Brain (organoid and tissue), 16 donors: ENCODE measurements at places on chromosomes 5 and 9.

- no peak for DNase-seq
These were observed 94.1 kb downstream of the JMY start for GRCh38 chr5:79330071-79330470.

DNA sequence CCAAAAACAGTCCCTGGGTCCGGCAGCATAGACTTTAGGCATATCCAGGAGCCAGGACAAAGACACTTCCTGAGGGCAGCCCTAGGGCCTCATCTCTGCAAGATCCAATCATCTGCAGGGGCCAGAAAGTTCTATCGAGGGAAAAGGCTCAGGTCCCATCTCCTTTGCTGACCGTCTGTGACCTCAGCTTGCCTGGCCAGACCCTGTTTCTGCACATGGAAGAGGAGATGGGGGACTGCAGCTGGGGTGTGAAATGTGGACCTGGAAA is 51.0 kb upstream of the FCN1 start:
- no peak for DNase-seq

- no peak for DNase-seq
These were observed 18.0 kb downstream of the CCT5 start for GRCh38 chr5:10268100-10268499.

GRCh38 chr5:28707706-28708105 is 1669.3 kb upstream of the CDH9 start:
- no peak for DNase-seq

DNA sequence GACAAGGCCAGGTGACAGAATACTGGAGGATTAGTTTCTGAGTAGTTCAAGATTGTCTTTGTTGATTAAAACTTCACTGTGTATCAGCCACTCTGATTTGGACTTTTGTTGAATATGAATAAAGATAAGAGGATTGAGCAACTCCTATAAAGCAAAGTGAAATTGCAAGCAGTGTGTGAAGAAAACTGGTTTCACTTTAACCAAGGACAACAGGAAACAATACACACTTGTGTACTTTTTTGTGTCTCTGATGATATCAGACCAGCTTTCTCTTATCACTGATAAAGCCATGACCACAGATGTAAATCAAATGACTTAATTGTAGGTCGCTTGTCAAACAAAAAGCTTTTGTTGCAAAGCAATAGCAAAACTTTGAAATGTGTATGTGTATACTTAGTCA is 268.6 kb downstream of the FER start:
- no peak for DNase-seq

GRCh38 chr5:139635606-139636206 is 12.4 kb upstream of the CXXC5 start:
- DNase-seq, result peak; percentile 53

- no peak for DNase-seq
These were observed 275.0 kb downstream of the NR2F1-AS1 start for GRCh38 chr5:93305984-93306383.

DNA sequence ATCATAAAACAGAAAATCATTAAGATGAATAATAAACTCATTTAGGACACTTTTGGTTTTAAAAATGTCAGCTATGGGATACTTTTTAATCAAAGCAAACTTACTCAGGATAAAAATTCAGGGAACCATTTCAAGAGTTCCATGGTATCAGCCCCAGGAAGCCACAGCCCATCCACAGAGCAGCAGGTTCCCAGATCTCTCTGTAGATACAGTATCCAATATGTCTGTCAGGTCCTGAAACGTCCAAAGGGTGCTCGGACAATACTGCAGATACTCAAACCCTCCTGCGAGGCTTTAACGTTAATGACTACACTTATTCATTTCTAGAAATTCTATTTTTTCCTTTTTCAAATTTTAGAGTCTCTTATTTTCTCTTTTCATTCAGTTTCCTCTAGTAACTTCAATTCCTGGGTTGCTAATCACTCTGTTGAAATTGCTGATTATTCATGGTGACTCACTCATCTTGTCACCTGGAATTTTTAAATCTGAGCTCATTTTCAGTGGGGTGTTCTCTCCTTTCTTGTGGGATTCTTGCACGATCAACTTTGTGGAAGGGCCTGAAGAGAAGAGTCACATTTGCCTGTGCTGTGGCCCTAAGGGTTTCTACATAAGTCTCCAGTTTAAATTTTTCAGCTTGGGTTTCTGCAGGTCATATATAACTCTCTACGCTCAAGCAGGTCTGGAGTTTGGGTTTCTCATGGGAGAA is 435.8 kb downstream of the CTNND2 start:
- no peak for DNase-seq

- peak; percentile 71 for DNase-seq
These were observed 11.4 kb downstream of the MTAP start for GRCh38 chr9:21813575-21814473.

DNA sequence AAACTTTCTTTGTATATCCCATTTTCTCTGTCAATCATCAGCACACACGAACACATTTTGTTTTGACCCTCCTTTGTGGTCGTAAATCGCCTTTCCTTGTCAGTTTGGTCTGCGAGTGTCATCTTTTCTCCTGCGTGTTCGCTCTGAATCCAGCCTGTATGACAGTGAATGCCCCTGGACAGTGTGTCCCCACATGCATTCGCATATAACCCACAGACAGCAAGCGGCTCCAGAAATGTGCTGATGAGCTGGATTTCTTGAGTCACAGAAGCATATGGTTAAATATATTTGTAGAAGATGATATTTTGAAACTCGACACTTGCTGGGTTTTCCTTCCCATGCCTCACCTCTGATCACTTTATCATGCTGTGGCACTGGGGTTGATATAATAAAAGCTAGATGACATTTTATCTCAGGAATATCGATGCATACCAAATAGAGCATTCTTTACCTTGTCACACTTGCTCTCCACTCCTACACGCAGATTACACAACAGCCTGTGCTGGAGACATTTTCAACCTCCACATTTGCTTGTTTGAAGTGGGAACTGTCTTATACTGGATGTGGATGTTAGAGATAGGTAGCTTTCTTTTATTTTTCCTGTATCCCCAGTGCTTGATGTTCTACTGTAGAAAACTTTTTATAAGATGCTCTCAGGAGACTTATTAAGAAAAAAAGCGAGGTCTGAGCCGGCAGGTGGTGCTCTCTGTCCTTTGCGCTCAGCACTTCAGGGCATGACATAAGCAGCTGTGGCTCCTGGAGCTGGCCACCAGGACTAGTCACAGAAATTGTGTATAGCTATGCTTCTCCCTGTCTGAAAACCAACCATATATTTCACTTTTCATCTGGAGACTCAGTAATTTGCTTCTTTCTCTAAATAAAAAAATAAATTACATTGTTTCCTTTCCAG is 215.1 kb downstream of the SH3GL2 start:
- DNase-seq, result peak; percentile 22

- no peak for DNase-seq
These were observed 40.8 kb upstream of the LARP1 start for GRCh38 chr5:154714266-154714986.

DNA sequence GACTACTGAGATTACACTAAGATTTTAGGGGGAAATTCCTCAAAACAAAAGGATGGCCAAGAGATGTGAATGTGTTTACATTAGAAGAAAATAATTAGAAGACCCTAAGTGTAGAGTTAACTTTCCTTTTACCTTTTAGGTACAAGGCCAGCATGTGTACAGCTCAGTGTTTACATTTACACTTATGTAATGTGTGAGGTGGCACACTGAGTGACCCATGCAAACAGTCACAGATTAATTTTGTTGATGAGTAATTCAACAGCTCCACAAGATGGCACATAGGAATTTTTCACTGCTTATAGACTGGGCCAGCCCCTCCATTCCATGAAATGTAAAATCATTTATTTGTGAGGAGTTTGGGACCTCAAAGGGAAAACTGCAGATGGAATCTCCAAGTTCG is 90.1 kb upstream of the SLC12A2 start:
- DNase-seq, result no peak

GRCh38 chr5:84086511-84086910 is 298.2 kb downstream of the EDIL3 start:
- no peak for DNase-seq

DNA sequence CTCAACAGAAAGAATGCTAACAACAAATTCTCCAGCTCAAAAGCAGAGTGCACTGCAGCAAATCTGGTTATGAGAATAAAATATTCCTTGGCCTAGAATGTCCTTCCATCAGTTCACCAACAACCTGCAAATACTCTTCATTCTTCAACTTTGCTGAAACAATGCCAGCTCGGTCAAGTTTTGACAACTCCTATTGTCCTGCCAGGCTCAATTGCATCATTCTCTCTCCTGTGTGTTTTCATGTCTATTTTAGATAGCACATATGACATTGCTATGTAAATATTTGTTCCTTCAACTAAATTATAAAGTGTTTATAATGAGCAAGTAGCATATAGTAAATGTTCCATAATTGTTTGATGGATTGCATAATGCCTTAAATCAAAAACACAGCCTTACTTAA is 463.8 kb downstream of the TLE1 start:
- DNase-seq, result no peak

GRCh38 chr5:6419340-6419852 is 29.3 kb upstream of the UBE2QL1 start:
- DNase-seq, result no peak

DNA sequence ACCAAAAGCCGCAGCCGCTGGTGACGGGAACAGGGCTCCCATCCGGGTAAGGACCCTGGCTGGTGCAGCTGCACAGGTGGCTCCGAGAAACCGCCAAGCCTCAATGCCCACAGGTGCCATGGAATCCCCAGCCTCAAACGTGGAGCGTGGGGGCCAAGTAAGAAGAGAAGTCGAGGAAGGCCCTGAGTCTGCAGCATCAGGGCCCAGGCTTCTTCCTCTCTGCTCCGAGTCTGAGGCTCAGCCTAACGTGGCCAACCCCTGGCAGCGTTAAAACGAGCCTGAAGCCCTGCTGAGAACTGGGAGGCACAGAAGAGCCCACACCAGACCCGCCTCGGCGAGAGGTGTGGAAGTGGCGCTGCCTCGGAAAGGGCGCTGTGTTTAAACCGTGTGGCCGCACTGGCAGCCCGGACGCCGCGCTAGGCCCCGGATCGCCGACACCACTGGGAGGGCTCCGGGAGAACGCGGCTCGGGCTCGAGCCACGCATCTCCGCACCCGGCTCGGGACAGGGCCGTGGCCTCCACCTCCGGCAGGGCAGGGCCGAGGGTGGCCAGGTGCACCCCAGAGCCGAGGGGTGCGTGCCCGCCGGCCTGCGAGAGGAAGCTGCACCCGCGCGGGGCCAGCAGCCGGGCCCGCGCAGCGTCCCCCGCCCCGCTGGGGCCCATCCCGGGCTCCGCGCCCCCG is 730 bp downstream of the ZMYND19 start:
- DNase-seq, result no peak

DNA sequence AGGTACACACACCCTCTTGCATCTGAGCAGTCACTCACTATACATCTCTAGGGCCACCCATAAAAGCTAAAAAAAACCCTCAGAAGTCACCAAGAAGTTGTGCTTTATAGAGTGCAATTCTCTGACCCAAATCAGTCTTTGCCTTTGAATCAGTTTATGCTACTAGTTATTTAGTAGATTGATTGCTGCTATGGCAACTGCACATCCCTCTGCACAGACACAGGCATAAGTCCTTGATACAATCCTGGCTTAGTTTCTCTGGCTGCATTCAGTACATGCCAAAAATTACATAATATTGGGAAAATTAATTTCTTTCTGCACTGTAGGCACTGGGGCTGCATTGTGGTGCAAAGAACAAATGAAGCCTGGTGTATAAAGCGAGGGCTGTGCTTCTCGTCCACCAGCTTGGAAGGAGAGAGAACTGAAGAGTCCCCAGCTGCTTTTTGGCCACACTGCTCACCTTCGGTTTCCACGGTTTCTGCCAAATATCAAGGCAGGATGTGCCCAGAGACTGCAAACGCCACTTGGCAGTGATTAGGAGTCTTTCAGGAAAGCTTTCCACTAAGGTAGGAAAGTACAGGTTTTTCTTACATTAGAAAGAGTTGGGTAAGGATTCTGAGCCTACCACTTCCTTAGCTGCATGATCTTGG is 258.4 kb downstream of the ELAVL2 start:
- peak; percentile 39 for DNase-seq

DNA sequence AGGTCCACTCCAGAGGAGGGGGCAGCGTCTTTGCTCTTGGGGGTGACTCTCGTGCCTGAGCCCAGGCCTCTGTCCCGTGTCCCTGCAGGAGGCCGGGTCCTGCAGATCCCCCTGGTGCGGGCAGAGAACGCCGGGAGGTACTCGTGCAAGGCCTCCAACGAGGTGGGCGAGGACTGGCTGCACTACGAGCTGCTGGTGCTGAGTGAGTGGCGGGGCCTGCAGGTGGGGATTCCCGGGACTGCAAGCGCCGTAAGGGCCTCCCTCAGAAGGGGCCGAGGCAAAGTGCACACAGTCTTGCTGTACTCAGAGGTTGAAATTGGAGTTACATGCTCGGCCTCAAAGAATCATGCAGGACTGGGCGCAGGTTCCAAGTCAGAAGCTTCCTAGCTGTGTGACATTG is 62.7 kb upstream of the ASS1 start:
- no peak for DNase-seq

GRCh38 chr9:91736898-91737601 is 213.0 kb downstream of the ROR2 start:
- DNase-seq, result no peak

- no peak for DNase-seq
These were observed 3.5 kb downstream of the FBXW11 start for GRCh38 chr5:172002840-172003512.

DNA sequence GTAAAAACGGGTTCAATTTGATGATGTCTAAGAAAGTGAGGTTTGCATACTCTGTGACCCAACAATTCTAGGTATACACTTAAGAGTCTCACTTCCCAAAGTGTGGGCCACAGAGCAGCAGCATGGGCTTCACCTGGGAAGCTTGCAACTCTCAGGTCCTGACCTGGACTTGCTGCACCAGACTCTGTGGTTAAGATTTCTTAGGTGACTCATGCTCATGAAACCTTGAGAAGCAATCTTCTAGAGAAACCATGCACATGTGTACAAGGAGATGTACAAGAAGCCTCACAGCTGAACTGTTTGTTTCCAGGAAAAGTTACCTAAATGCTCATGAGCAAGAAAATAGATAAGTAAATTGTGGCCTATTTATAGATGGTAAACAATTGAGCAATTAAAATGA is 30.0 kb downstream of the DNAJC21 start:
- DNase-seq, result no peak

GRCh38 chr5:51148437-51148836 is 234.8 kb upstream of the ISL1 start:
- no peak for DNase-seq

GRCh38 chr5:17436350-17436749 is 61.7 kb upstream of the TAF11L2 start:
- DNase-seq, result no peak

GRCh38 chr5:73424556-73424977 is 24.0 kb downstream of the FOXD1 start:
- no peak for DNase-seq

- peak; percentile 39 for DNase-seq
These were observed 45.2 kb upstream of the HMCN2 start for GRCh38 chr9:130220352-130220751.

- no peak for DNase-seq
These were observed 14.6 kb downstream of the MAP1B start for GRCh38 chr5:72121780-72122445.

DNA sequence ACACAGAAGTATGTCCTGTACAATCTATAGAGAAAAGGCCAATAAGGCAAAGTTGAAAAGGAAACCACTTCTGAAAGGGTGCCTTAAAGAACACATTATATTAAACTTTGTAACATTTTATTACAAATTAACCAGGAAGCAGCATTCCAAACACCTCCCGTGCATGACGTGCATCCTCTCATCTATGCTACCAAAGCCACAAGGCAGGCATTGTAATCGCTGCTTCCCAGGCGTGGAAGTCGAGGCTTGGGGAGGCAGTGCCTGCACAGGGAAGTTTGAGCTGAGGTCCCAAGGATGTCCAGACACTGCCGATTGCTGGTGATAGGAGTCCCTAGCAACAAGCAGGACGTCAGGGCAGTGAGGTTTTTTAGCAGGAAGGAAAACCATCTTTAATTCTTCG is 44.3 kb upstream of the BARHL1 start:
- no peak for DNase-seq

- no peak for DNase-seq
These were observed 75.2 kb upstream of the HRH2 start for GRCh38 chr5:175582697-175583096.
